ENCODE measurements at places on chromosomes 5 and 9. TPM values are rescaled to one million over a fixed set of nuclear protein-coding genes. Genes with fewer than 3 reads are reported as not detected.

GRCh38 chr5:171431251-171431777 lies 11.9 kb downstream of the FGF18 start:
- no peaks in the 10 kb centered on the region for H3K4me1 ChIP-seq
- no peak overlapping the region for H3K4me3 ChIP-seq
- no peak for DNase-seq
- H3K36me3 ChIP-seq = no peaks in the 10 kb centered on the region

DNA sequence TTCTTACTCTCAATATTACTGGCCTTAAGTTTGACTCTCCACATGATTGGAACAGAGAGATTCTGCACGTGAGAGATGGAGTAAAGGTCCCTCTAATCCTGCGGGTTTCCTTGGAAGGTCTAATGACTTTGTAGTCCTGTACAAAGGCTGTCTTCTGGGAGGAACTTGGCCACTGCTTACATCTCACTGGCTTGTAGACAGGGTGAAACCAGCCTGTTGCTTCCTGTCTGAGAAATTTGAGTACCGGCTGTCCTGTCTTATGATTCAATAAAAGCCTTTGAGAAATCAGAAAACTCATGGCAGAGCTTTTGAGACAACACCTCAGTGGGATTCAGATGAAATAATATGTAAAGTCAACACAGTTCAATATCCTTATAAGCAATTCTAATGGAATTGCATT lies 43.0 kb downstream of the IL31RA start:
- H3K27me3 ChIP-seq = no peaks in the 10 kb centered on the region
- H3K36me3 ChIP-seq = no peaks in the 10 kb centered on the region
- no peak overlapping the region for H3K27ac ChIP-seq
- H3K4me3 ChIP-seq = no peak overlapping the region

ADAMTS2 gene
- total RNA-seq = not detected

FOXD4L6 gene
- total RNA-seq = 0.20 TPM

- DNase-seq = peak; percentile 95
- peak overlapping the region; percentile 90 for H3K27ac ChIP-seq
- no peaks in the 10 kb centered on the region for H3K36me3 ChIP-seq
- peaks cover 33% of the 10 kb centered on the region for H3K4me1 ChIP-seq
- H3K27me3 ChIP-seq = no peaks in the 10 kb centered on the region
These were observed 255.2 kb upstream of the TNC start for GRCh38 chr9:115373000-115373709.

PLEKHG4B gene
- total RNA-seq = not detected

BTNL8 gene
- not detected for total RNA-seq

OGN gene
- total RNA-seq = not detected

KCNN2 gene
- total RNA-seq = not detected

GRCh38 chr9:129608561-129609481 lies 12.1 kb downstream of the C9orf50 start:
- H3K27me3 ChIP-seq = no peaks in the 10 kb centered on the region
- no peaks in the 10 kb centered on the region for H3K36me3 ChIP-seq
- 0 out of 2 replicates have a peak overlapping the region, but pooled peaks have one; percentile 12 for H3K27ac ChIP-seq
- no peak overlapping the region for H3K4me3 ChIP-seq
- H3K4me1 ChIP-seq = peaks cover 37% of the 10 kb centered on the region

DNA sequence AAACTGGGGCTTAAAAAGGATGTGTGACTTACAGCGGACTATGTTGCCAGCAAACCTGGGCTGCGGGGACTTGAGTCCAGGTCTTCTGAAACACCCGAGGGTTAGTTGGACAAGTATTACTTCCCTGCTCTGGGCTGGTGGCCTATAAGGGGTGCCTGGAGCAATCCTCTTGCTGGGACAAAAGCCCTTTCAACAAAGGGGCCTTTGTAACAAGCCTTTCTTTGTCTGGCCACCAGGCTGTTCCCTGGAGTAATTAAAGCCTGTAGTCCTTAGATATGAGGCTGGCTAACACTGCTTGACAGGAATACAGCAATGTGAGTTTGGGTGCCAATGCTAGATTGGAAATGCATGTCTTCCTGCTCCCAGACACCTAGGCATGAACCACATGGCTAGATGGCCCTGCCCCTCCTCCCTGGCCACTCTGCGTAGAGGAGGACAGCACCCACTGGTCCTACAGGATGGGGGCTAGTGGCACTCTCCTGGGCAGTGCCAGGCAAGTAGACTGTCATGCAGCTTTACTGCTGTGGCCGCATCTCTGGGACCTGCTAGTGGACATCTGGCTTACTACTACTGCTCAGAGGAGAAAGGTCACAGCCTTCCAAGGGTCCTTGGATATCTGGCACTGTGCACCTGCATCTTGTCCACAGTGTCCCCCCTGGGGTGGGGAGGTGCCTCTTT lies 343.1 kb downstream of the ZSWIM6 start:
- no peak for DNase-seq
- H3K36me3 ChIP-seq = no peaks in the 10 kb centered on the region
- H3K27me3 ChIP-seq = no peaks in the 10 kb centered on the region
- no peaks in the 10 kb centered on the region for H3K4me1 ChIP-seq

DNA sequence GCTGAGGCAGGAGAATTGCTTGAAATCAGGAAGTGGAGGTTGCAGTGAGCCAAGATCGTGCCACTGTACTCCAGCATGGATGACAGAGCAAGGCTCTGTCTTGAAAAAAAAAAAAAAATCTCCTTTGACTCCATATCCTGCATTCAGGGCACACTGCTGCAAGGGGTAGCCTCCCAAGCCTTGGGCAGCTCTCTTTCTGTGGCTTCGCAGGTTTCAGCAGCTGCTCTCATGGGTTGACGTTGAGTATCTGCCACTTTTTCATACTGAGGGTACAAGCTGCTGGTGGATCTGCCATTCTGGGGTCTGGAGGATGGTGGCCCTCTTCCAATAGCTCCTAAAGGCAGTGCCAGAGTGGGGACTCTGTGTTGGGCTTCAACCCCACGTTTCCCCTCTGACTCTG lies 2198.1 kb upstream of the WWC1 start:
- H3K27ac ChIP-seq = no peak overlapping the region
- DNase-seq = no peak
- H3K4me3 ChIP-seq = no peak overlapping the region
- no peaks in the 10 kb centered on the region for H3K36me3 ChIP-seq
- H3K27me3 ChIP-seq = no peaks in the 10 kb centered on the region
- H3K4me1 ChIP-seq = no peaks in the 10 kb centered on the region

DNA sequence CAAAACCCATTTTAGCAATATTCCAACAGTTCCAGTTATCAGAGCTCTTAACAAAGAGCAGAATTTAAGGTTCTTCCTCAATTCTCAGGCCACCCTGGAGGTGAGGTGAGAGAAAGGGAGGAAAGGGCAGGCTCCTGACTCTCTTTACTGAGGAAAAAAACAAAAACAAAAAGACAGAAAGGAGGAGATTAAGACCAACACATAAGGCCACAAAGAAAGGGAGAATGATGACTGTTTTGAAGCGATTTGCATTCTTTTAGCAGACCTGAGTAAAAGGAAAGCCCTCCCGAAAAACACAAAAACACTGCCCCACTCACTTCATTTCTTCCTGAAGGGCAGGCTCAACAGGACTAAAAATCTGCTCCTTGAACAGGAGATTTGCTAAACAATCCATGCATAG lies 300.5 kb downstream of the ARL15 start:
- H3K27ac ChIP-seq = no peak overlapping the region
- DNase-seq = no peak
- H3K4me1 ChIP-seq = no peaks in the 10 kb centered on the region
- no peaks in the 10 kb centered on the region for H3K27me3 ChIP-seq
- no peaks in the 10 kb centered on the region for H3K36me3 ChIP-seq

PRRC1 gene
- total RNA-seq = 43.7 TPM

Data from PC-9 (cell line).